ENCODE measurements at places on chromosomes 11 and 22.

GRCh38 chr11:72583177-72583553 lies 91.1 kb downstream of the PDE2A start:
- DNase-seq: no peak

GRCh38 chr11:13775471-13775870 lies 107.0 kb downstream of the FAR1 start:
- DNase-seq: no peak

DNA sequence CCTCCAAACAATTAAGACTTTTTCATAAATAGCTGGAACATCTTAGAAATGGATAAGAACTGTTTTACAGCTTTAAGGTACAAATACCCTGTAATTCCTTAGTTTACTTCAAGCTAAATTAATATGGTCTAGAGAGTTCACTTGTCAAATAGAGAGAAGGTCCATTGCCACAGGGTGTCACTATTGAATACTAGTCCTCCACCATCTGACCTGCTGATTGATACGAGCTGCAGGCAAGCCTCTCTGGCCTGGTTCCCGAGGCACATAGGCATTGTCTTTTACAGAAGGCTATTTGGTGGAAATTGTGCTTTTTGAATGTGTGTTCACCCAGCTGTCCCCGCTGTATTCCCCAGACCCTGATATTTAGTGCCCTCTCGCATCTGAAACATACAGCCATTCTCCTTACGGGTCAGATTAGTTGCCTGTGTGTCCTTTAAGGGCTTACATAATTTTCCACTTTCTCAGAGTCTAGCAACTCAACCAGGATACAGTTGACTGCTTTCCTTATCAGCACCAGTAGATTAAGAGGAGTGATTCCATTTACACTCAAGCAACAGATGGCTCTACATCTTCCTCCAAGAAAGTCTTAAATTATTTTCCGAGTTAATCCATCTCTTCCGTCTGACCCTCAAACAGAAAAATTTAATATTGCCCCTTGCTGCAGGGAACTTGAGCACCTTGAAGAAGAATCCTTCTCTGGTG lies 788.8 kb upstream of the FAT3 start:
- no peak for DNase-seq

GRCh38 chr22:38291201-38291777 lies 18.5 kb upstream of the TMEM184B start:
- DNase-seq: no peak

DNA sequence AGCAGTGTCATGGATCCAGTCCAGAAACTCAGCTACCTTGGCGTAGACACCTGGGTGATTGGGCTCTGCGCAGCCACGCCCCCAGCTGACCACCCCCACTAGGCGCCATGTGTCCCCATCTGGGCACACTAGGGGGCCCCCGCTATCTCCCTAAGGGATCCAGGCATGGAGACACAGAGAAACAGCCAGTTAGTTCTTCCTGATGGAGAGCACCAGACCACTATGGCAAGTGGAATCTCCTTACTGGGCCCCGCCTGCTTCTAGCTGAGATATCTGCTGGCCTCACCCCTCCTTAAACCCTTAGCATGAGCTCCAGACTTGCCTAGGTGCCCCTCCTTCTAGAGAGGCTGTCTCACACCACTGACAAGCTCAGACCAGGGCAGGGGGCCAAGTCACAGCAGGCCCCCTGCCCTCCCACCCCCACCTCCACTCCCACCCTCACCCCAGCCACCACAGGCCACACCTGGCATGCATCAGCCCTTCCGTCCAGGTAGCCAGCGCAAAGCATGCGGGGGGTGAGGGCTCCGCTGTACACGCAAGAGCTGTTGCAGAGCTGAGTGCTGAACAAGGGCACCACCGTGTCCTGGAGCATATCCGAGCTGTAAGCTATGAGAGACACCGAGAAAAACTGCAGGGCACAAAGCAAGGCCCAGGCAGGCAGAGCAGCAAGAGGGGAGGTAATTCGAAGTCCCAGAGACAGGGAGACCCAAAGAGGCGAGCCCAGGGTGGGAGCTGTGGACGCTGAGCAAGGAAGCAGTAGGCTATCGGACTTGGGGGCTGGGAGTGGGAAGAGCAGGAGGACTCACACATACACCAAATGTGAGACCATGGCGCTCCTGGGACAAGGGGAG lies 16.1 kb downstream of the TMPRSS5 start:
- DNase-seq: no peak
